ENCODE measurements at places on chromosomes 6 and 20.

GRCh38 chr20:33441142-33441955, 2.2 kb downstream of the SNTA1 start:
- DNase-seq, result no peak

GRCh38 chr6:142292166-142292924, 9.5 kb upstream of the ADGRG6 start:
- DNase-seq, result no peak

GRCh38 chr20:45368221-45368980, 5.4 kb downstream of the SYS1 start:
- DNase-seq, result no peak

GRCh38 chr20:32282461-32282860, 5.0 kb downstream of the KIF3B start:
- DNase-seq, result no peak

DNA sequence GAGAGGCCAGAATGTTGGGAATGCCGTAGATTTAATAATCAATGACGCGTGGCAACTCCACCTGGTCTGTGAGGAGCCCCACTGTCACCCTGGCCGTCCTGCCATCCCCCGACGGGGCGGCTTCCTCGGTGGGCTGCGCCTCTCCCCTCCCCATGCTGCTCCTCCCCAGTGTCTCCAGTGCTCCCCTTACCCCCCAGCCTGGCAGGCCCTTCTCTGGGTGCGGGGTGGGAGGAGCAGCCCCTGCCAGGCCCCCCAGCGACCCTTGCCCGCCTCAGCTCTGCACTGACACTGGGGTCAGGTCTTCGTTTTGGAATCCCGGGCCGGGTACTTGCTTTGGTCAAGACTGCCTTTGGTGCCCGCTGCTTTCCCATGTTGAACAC, 82.3 kb upstream of the FRMD1 start:
- no peak for DNase-seq

- peak; percentile 62 for DNase-seq
Observed at GRCh38 chr20:53609491-53610445, 16.1 kb upstream of the ZNF217 start.

DNA sequence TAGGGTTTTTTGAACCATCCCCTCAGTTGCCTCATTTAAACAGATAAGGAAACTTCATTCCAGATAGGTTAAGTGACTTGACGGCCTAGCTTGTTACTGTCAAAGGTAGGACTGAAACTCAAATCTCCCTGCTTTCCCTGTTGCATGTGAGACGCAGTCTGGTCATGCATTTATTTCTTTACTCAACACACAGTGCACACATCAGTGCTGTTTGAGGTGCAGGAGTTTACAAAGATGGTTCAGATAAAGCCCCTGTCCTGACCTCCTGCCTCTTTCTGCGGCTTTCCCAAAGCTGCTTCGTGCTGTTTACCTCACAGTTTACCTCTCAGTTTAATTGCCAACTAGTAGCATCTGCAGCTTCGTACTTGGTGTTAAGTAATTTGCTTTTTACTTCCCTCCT, 26.6 kb downstream of the TIAM2 start:
- DNase-seq, result no peak

DNA sequence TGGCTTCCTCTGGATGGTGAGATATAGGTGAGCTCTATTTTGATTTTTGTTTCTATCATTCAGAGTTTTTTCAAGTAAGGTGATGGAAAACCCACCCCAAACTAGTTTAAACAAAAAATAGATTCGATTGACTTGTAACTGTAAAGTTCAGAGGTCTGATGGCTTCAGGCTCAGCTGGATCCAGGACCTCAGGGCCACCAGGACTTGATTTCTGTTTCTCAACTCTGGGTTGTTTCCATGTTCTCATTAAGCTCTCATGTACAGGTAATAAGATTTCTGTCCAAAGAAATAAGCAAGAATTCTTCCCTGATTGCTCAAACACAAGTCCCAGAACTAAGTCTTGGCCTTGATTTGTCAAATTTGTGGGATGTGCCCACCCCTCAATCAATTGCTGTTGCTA, 67.0 kb downstream of the DLGAP4 start:
- DNase-seq, result no peak

DNA sequence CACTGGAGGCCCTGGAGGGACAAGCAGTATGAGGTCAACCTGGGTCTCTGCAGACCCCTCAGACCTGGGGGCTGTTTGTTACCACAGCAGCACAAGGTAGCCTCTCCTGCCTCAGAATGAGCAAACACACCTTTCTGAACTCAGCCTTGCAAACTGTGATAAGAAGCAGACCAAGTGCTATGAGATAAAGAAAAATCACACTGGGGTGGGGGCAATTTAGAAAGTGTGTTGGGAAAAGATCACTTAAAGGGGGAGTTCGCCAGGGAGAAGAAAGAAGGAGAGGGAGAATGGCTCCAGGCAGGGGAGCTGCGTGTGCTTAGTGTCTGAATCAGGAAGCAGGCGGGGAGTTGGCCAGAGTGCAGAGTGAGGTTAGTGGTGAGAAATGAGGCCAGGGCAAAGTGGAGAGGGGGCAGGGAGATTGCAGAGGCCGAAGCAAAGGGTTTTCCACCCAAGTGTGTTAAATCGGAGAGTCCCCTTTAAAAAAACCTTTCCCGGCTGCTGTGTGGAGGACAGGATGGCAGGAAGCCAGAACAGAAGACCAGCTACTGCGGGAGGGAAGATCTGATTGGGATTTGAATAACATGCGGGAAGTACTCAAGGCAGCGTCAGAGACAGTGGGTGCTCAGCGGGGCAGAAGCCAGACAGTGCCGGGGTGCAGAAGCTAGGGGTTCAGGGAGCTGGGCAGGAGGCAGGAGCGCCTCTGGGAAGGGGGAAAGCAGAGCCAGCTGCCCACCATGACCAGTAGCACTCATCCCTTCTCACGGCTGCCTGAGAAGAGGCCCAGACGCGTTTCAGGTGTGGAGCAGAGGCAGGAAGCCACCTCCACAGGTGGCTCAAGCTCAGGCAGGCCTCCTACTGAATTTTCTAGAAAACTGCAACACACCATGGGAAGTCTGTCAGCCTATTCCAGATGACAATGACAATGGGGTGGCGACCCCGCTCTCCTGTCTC, 9.0 kb downstream of the ADA start:
- DNase-seq, result peak; percentile 94

DNA sequence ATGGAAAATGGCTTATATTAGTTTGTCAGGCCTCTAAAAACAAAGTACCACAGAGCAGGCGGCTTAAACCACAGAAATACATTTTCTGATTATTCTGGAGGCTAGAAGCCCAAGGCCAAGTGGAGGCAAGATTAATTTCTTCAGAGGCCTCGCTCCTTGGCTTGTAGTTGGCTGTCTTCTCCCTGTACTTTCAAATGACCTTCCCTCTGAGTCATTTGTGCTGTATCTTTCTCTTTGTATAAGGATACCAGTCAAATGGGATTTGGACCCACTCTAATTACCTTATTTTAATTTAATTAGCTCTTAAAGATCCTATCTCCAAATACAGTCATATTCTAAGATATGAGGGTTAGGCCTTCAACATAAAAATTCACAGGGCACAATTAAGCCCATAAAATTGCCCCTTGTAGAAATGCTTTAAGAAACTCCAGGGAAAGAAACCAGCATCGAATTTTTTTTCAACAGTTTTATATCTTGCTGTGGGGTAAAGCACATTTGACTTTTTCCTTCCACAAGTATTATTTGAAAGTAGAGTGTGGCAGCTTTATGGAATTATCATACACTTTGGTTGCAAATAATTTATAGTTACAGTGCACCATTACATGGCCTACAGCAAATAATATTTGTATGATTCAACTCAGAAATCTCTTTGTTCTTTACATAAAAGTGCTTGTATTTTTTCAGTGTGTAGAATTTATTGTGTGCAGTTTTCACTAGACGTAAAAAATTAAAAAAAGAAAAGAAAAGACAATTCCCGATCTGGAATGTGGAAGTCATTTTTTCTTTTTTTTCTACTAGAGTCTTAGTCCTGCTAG, 706.1 kb downstream of the KIF16B start:
- DNase-seq, result no peak

- no peak for DNase-seq
Observed at GRCh38 chr6:167127785-167128531, 5.1 kb downstream of the CCR6 start.

DNA sequence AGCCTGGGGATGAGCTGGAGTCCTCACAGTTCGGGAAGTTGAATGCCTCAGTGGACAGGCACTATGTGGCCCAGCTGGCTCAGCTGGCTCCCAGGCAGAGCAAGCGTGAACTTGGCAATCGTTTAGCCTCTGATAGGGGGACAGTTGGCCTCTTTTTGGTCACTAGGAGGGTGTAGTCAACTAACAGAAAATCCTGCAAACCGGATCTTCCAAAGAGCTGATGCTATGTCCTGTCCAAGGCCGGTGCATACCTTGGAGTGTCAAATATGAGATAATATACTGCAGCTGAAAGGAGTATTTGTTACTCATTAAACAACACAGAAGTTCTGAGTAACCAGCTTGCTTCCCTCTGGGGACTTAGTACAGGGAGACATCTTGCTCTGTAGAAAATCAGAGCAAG, 126.2 kb upstream of the EXOC2 start:
- DNase-seq, result no peak

GRCh38 chr6:74284284-74284683, 588.3 kb downstream of the CD109 start:
- DNase-seq, result no peak

- DNase-seq, result peak; percentile 38
Observed at GRCh38 chr20:46308258-46309157, at the start of gene CDH22. CDH22 (minus strand) TSS chr20:46308498; CDS start chr20:46251294, 57,204 bp downstream.

DNA sequence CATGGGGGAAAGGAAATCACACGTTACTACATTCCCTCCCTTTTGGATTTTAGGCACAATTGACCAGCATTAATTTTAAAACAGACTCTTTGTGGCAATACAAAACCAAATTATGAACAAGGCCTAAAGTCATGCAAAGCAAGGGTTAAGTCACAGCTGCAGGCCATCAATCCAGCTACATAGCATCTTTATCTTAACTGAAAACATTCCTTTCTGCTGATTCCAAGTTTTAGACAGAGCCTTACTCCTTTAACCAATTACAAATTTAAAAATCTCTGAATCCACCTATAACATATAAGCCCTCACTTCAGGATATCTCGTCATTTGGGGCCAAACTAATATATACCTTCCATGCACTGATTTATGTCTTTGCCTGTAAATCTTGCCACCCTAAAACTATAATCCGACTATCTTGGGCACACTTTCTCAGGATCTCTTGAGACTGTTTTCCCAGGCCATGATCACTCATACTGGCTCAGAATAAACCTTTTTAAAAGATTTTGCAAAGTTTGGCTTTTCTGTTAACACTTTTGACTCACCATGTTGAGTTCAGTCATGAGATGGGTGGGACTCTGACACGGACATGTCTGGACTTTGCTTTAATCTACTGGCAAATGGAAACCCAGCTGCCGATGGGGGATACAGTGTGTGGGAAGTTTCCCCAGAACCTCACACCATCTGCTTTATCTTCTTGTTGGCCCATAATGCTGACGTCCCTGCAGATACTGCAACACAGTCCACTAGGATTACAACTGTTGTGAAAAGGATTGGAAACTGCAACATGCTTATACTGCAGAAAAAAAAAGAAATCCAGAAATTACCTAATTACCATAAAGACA, 757.0 kb downstream of the PTPRT start:
- DNase-seq, result no peak

DNA sequence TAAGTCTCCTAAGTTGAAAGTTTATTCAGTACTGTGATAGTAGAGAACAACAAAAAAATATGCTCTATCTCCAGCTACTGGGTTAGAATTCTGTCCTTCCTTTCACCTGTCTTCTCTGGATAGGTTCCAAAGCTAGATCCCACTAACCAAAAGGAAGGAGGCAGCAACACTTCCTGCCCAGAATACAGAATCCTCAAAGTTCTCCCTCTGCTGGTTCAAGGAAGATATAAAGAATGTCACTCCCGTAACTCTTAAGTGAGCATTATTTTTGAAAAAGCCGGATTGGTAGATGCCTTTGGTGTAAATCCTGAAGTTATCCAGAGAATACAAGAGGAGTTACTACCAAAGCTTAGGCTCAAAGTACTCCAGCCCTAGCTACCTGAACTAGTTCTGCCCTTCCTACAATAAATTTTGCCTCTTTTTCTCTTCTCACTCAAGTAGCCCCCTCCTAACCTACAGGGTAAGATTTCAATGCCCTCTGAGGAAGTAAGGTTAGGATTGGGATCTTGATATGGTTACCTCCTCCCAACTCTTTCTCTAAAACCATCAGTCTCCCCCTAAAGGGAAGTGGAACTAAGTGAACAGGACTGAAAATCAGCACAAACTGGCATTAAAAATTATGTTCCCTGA, 26.0 kb upstream of the CRIP3 start:
- DNase-seq, result peak; percentile 62

DNA sequence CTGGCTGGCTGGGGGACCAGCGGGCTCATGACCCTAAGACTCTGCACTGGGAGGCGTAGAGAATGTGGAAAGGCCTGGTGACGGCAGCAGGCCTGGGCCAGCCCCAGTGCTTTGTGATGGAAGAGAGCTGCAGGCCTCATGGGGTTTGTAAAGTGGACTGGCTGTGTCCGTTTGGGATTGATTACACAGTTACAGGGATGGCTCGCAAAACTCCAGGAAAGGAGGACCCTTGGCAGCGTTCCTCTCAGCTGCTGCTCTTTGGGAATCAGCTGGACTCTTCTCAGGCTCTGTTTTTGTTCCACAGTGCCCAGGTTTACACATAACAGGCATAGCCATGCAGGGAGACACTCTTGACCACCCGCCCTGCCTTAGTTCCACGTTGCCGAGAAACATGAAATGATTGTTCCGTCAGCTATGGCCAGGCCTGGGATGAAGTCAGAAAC, 89.0 kb downstream of the SLX4IP start:
- no peak for DNase-seq

GRCh38 chr6:80679992-80680391, 573.5 kb downstream of the BCKDHB start:
- no peak for DNase-seq

- no peak for DNase-seq
Observed at GRCh38 chr6:154258064-154258757, 98.4 kb downstream of the IPCEF1 start.

DNA sequence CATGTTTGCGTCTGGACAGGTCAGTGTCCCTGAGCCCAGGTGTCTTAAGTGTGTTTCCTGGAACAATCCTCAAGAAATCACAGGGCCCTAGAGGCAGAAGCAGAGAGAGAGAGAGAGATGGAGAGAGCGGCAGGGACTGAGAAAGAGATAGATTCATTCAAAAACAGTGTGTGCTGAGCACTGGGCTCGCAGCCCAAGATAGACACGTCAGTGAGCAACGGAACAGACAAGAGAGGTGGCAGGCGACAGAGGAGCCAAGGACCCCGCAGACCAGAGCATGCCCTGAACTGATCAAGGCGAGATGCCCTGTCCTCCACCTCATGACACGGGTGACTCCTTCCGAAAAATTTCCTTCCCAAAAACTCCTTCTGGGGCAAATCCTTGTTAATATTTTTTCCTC, 362.0 kb upstream of the SULF2 start:
- DNase-seq, result no peak

DNA sequence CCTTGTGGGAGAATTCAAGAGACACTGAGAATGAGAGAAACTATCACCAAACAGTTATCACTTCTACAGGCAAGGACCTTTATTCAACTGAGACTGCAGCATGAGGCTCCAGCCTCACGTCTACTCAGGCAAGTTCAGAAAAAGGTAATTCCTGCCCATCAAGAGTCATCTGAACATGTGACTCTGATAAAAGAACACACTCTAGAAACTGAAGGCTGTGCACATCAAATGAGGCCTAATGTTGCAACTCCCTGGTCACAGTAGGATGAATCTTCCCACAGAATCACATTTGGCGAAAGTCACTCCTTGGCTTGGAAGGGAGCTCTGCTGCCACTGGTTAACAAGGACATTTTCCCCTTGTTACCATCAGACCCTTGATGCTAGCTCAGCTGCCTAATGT, 71.2 kb upstream of the EMILIN3 start:
- peak; percentile 84 for DNase-seq

GRCh38 chr6:85396159-85396808, 53.6 kb upstream of the NT5E start:
- no peak for DNase-seq

All from iris pigment epithelial cell (primary cell).